ENCODE measurements at places on chromosomes 12 and 14. TPM values are rescaled to one million over a fixed set of nuclear protein-coding genes. Genes with fewer than 3 reads are reported as not detected.

GRCh38 chr12:18368594-18368993 lies 107.3 kb downstream of the PIK3C2G start:
- no peak for DNase-seq

DNA sequence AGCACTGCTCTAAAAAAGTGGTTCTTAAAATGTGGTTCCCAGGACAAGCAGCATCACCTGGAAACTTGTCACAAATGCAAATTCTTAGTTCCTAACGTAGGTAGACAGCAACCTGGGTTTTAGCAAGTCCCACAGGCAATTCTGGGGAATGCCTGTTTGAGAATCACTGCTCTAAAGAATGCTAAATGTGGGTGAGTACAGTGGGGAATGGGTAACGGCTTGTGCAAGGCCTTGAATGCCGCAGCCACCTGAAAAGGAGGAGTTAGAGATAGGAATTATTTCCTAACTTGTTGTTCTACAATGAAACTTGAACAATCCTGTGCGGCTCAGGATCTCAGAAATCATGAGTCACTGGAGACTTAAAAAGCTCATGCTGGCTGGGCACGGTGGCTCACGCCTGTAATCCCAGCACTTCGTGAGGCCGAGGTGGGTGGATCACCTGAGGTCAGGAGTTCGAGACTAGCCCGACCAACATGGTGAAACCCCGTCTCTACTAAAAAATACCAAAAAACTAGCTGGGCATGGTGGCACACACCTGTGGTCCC lies 34.9 kb downstream of the GNS start:
- no peak for DNase-seq

GRCh38 chr14:22410497-22410896 lies 178.5 kb downstream of the DAD1 start:
- DNase-seq, result no peak

GRCh38 chr12:105978276-105978675 lies 160.5 kb downstream of the NUAK1 start:
- DNase-seq, result no peak

DNA sequence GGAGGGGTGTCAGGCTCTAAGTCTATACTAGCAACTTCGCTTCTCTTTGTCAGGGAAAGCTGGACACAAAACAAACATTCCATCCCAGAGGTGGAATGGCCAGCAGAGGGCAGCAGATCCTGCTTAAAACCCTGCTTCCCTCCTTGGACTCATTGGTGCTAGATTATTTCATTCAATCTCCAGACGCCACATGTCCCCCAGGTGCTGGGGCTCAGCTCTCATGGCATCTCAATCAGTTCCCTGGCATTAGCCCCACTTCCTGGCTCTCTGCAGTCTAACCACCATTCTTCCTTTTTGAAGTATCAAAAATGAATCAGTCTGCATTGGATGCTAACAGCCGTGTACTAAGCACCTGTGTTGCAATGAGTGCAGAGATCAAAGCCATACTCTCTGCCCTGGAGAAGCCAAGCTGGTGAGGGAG lies 8.1 kb upstream of the PPP1R1A start:
- DNase-seq, result peak; percentile 58

RND1 gene
- total RNA-seq, result 6.1 TPM

All from dermis microvascular lymphatic vessel endothelial cell (primary cell).